ENCODE measurements at places on chromosomes 4 and X.

DNA sequence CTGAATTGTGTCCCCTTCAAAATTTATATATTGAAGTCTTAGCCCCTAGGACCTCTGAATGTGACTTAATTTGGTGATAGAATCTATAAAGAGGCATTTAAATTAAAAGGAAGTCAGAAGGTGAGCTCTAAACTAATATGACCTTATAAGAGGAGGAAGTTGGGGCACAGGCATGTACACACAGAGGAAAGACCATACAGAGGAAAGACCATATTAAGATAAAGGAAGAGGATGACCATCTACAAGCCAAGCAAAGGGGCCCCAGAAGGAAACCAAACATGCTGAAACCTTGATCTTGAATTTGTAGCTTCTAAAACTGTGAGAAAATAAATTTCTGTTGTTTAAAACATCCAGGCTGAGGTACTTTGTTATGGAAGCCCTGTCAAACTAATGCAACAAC is 26.9 kb upstream of the CYBB start:
- no peak for DNase-seq

DNA sequence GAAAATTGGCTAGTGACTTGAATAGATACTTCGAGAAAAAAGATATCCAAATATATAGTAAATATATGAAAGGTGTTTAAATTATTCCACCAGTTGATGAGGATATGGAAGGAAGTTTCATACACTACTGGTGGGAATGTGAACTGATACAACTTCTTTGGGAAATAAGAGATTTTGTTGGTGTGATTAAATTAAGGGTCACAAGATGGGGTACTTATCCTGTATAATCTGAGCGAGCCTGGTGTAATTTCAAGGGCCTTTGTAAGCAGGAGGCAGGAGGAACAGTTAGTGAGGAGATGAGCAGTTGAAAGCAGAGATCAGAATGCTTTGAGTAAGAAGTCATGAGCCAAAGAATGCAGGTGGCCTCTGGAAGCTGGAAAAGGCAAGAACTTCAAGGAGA is 192.2 kb downstream of the KCTD8 start:
- DNase-seq = no peak

DNA sequence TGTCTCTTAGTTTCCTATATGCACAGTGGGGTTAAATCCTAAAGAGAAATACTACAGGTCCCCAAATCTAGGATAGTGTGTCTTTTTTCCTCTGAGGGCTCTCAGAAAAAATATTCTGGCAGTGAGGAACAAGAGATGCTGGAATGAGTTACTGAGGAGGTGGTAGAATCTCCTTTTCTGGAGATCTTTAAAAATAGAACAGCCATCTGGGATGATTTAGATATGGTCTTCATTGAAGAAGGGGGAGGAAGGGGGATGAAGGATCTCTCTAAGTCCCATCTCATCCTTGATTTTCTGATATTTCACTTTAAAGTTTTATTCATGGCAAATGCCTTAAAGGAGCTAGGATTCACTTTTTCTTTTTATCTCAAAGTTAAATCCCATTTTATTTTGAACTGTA is 235.0 kb downstream of the MAML3 start:
- no peak for DNase-seq

DNA sequence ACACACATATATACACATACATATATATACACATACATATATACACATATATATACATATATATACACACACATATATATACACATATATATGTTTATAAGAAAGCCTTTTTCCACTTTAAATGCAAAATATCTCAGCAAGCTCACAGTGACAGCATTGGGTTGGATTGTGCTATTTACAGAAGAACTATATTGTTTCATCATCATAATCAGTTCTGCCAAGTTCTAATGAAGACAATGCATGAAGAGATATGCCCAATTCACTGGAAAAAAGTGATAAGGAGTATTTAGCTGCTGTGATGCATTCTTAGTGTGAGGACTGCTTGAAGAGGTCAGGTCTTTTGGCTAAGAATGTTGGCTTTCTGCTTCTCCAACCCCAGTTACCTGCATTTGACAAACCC is 54.4 kb downstream of the RNF150 start:
- DNase-seq = no peak

DNA sequence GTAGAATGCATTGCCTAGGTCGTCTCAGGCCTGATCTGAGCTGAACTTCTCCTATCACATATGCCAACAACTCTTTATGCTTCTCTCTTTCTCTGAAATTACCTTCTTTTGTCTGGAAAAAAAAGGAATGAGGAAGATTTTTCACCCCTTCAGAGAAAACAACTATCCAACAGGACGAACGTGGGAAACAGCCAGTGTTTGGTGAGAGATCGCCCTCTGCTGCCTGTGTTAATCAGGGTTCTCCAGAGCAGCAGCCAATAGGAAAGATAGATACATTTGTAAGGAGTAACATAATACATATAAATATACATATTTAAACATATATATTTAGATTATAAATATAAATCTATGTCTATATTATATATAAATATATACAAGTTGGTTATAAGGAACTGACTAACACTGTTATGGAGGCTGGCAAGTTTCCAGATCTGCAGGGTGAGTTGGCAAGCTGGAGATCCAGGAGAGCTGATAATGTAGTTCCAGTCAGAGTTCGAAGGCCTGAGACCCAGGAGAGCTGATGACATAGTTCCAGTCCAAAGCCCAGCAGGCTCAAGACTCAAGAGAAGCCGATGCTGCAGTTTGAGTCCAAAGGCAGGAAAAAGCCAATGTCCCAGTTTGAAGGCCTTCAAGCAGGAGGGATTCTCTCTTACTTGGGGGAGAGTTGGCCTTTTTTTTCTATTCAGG is 13.3 kb downstream of the CETN2 start:
- no peak for DNase-seq

- no peak for DNase-seq
These were observed 40.9 kb downstream of the JADE3 start for GRCh38 chrX:46953137-46953527.

DNA sequence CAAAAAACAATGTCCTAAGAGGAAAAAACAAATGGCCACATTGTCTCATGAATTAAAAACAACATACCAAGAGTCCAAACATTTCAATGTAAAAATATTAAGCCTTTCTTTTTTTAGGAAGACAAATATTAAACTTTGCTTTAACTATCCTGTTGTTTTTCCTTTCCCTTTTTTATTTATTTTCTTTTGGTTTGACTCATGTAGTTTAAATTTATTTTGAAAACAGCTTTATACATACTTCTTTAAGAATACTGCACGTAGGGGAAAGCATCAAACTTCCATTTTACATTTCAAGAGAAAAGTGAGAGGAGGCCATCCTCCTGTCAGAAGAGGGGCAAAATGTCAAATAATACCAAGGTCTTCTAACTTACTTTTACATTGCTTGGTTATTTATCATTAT is 8.7 kb downstream of the GAB1 start:
- DNase-seq = no peak

DNA sequence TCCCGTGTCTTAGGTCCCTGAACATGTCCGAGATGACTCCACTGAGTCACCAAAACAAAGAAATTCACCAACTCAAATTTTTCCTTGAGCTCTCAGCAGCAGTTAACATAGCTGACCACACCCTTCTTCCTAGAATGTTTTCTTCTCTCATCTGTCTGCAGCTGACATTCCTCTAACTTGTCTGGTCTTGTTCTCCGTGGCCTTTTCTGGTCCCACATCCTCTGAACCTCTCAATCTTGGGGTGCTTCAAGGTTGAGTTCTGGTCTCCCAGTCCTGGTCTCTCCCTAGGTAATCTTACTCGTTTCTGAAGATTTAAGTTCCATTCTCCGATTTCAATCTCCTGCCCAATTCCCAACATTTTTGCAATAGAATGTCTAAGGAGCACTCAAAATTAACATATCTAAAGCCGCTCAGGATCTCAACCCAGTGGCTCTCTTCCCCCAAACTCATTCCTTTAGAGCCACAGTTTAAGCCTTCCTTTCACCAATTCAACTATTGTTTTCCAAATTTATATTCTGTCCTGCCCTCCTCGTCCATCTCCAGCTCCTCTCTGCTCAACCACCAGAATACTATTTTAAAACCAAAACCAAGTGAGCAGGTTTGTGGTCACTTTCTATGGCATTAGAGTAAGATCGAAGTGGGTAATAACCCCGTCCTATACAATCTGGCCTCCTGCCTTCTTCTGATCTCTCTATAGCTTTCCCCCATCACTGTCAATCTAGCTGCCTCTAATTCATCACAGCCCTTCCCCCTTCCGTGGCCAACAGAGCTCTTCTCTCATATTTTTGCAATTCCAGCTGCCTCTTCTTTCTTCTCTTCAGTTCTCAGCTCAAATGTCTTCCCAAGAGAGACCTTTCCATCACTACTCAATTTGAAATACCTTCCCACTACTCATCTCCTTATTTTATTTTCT is 1.2 kb downstream of the TRIML2 start:
- no peak for DNase-seq

DNA sequence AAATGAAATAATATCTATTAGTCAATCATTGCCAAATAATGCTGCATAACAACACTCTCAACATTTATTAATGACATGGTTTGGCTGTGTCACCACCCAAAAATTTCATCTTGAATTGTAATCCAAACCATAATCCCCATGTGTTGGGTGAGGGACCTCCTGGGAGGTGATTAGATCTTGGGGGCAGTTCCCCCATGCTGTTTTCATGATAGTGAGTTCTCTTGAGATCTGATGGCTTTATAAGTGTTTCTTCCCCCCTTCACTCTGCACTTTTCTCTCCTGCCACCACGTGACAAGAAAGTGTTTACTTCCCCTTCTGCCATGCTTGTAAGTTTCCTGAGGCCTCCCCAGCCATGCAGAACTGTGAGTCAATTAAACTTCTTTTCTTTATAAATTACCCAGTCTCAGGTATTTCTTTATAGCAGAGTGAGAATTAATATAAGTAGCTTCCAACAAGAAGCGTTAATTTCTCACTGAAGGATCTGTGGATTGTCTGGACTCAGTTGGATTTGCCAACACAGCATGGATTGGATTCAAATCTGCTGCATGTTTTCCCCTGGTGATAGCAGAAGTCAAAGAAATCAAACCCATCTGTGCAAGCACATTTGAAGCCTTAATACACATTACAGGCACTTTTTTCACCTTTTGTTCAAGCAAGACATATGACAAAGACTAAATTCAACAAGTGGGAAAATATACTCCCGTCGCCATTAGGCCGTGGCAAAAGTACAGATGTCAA is 216.6 kb downstream of the PDGFC start:
- no peak for DNase-seq

DNA sequence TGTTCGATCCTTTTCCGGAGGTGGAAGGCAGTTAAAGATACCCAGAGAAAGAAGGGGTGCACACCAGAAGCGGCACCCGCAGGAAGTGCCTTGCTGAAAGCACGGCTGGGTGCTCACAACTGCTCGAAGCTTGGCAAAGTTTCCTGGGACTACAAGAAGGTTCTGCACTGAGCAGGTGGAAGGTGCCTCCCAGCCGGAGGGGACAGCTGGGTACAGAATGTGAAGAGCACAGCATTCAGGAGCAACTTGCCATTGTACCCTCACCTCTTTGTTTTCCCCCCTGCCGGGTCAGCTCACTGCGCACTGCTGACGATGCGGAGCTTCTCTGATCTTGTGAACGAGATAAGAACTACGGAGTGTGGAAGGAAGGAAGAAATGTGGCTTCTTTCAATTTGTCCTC is 289.2 kb downstream of the FBXW7 start:
- no peak for DNase-seq

DNA sequence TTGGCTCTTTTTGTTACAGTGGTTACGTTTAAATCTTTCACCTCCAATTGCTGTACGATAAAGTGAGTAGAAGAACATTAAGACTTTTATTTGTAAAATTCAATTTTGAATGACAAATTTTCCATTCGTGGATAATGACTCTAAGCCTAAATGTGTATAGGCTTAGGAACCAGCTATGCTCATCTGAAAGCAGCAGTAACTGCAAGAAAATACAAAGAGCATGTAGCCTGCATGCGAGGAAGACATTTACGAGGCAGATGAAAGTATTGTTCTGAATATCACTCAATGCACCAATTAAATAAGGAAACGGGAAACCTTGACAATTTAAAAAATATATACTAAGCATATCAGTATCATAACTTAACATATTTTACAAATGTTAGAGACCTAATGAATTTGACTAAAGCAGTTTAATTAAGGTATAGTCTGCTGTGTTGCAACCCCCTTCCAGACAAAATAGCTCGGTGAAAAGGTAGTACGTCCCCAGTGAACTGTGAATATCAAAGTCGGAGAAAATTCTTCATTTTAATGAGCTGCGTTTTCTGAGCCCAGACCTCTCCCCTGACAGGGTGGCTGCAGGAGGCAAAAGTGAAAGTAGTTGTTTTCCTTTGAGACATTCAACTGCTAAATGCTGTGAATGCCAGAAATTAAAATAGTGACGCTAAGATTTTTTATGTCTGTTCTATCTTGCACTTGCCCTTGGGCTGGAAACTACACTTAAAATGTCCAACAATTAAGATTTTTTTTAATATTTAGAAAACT is 1236.5 kb upstream of the TENM3 start:
- no peak for DNase-seq

GRCh38 chrX:38220415-38221390 is at the start of gene SRPX:
Gene SRPX (minus strand): TSS chrX:38220871. CDS start chrX:38220792, 79 bp downstream.
- DNase-seq = no peak

GRCh38 chrX:154603438-154604430 is 15.3 kb downstream of the CTAG1B start:
- DNase-seq = no peak

GRCh38 chrX:127390316-127390715 is 570.8 kb downstream of the PRR32 start:
- DNase-seq = no peak

GRCh38 chrX:65642914-65643491 is 24.5 kb upstream of the MSN start:
- no peak for DNase-seq

DNA sequence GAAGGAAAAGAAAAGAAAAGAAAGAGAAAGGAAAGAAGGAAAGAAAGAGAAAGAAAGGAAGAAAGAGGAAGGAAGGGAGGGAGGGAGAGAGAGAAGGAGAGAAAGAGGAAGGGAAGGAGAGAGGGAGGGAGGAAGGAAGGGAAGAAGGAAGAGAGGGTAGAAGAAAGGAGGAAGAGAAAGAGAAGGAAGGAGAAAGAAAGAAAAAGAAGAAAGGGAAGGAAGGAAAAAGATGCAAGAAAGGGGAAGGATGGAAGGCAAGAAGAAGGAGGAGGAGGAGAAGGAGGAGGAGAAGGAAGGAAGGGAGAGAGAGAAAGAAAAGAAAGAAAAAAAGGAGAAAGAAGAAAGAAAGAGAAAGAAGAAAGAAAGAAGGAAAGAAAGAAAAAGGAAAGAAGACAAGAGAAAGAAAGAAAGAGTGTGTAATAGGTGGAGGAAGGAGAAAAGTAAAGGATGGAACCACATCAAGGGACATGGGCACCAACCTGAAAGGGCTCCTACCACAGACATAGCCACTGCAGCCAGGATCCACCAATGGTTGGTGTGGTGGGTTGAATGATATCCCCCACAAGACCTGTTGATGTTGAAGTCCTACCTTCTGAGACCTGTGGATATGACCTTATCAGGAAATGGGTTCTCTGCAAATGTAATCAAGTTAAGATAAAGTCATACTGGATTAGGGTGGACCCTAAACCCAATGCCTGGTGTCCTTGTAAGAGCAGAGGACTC is 80.2 kb downstream of the RELL1 start:
- no peak for DNase-seq

All from GOT3 (cell line).